ENCODE measurements at places on chromosomes 11 and 22. TPM values are rescaled to one million over a fixed set of nuclear protein-coding genes. Genes with fewer than 3 reads are reported as not detected.

Gene TTC28
- 30.1 TPM for total RNA-seq

Gene FOLR3
- total RNA-seq, result not detected

Gene OR52N4
- not detected for total RNA-seq

Gene PLET1
- total RNA-seq, result not detected

Gene FXYD6
- total RNA-seq, result 103 TPM

Gene INSC
- total RNA-seq, result 2.1 TPM

Gene CSTPP1
- 14.1 TPM for total RNA-seq

Gene BIK
- total RNA-seq, result 0.18 TPM

Gene TST
- total RNA-seq, result 22.3 TPM

Gene GPR83
- total RNA-seq, result 0.09 TPM

Gene SLC15A3
- 12.7 TPM for total RNA-seq

Gene TEX12
- total RNA-seq, result 0.22 TPM

Gene BAIAP2L2
- total RNA-seq, result 0.22 TPM

Gene CARD18
- total RNA-seq, result 0.13 TPM

Gene OR8B4
- total RNA-seq, result not detected

Gene SUSD2
- total RNA-seq, result 0.40 TPM

Gene CBX7
- total RNA-seq, result 2.7 TPM

Gene GRIA4
- 12.9 TPM for total RNA-seq

Gene ACRV1
- not detected for total RNA-seq

Gene IL18
- 0.31 TPM for total RNA-seq

Gene MYBPC3
- 0.13 TPM for total RNA-seq

Gene PRRG4
- total RNA-seq, result 0.09 TPM

Gene PRG3
- total RNA-seq, result 0.22 TPM

Gene APOL1
- total RNA-seq, result 2.3 TPM

Gene SLC22A6
- total RNA-seq, result not detected

Gene SMTNL1
- total RNA-seq, result 143 TPM

Gene GLB1L3
- not detected for total RNA-seq

Gene NTM
- total RNA-seq, result 8.5 TPM

Gene SART1
- total RNA-seq, result 27.6 TPM

Gene FAM168A
- total RNA-seq, result 18.9 TPM

Gene PDE3B
- total RNA-seq, result 2.2 TPM

Gene ANKRD49
- 17.1 TPM for total RNA-seq

Gene DDIAS
- total RNA-seq, result 3.0 TPM

Gene PKP3
- 0.13 TPM for total RNA-seq

Gene HORMAD2
- total RNA-seq, result not detected

Gene SLC22A9
- total RNA-seq, result not detected

Gene SYTL2
- total RNA-seq, result 65.7 TPM

Gene IRAG1
- 4.1 TPM for total RNA-seq

Gene SLC22A12
- total RNA-seq, result not detected

Gene IGHMBP2
- 7.6 TPM for total RNA-seq

Gene PUS3
- 11.0 TPM for total RNA-seq

Gene OR2AG1
- total RNA-seq, result not detected

Gene VSIG10L2
- 0.27 TPM for total RNA-seq

Gene APOA5
- total RNA-seq, result not detected

Gene PANX2
- 0.13 TPM for total RNA-seq

Gene KRTAP5-9
- not detected for total RNA-seq

Gene RASL10A
- 1.5 TPM for total RNA-seq

Gene DEFB131B
- not detected for total RNA-seq

Gene RIMBP3C
- total RNA-seq, result 0.40 TPM

Gene POTEH
- not detected for total RNA-seq

Gene TRIM48
- total RNA-seq, result not detected

Gene OR52A1
- total RNA-seq, result not detected

Gene KCNJ5
- total RNA-seq, result 1.1 TPM

Gene UCP3
- 2.0 TPM for total RNA-seq

Gene TRPM5
- total RNA-seq, result under 0.01 TPM
